ENCODE measurements at places on chromosomes 2 and 18.

DNA sequence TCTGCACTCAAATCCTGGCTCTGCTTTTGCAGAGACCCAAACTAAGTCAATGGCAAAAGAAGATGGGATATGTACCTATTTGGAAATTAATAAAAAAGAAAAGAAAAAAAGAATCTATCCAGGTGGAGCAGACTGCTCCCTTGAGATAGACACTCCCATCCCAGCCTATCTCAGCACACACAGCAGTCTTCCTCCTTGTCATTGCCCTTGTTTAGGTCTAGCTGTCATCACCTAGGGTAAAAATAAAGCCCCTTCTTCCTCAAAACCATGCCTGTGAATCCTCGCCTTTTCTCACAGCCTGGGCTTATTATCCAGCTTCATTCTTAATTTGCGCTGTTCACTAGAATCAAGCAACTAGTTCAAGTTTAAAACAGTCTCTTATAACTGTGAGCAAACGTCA lies 30.7 kb upstream of the ACSL3 start:
- no peak for DNase-seq

GRCh38 chr2:209314653-209315052 lies 109.2 kb upstream of the MAP2 start:
- no peak for DNase-seq

- DNase-seq, result no peak
These were observed 152.9 kb downstream of the PXDN start for GRCh38 chr2:1591461-1591770.

GRCh38 chr18:11747731-11748130 lies 58.7 kb downstream of the GNAL start:
- DNase-seq, result no peak

GRCh38 chr18:13913205-13913604 lies 2.1 kb downstream of the MC2R start:
- DNase-seq, result no peak

DNA sequence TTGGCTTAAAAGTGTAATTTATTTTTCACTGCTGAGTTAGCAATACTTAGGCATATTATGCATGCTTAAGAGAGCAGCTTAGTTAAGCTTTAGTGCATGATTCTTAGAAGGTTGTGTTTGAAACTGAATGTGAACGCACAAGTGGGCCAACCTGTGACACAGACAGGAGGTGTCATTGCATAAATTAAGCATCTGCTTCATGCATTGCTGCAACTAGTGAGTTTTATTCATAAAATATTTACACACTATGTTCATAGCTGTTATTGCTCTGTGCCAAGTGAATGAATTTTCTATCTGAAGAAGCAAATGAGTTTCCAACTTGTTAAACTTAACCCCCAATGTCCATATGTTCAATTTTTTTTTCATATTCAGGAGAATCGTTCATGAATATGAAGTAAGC lies 806.4 kb downstream of the GALR1 start:
- no peak for DNase-seq

DNA sequence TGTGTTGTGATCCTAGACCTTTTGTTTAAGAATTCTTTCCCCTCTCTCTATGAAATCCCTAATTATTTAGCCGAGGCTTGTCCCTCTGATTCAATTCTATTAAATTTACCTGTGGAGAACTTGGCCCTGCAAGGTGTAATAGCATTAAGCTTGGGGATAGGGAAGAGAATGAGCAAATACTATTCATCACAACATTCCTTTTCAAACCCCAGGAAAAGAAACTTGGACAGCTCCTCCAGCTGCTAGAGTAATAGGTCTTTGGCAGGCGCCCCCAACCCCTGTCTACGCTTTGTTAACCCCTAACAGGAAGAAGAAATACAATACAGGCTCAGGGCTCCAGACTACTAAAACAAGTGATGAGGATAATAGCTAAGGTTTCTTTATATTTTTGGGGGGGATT lies 957.0 kb downstream of the CPS1 start:
- DNase-seq, result no peak

DNA sequence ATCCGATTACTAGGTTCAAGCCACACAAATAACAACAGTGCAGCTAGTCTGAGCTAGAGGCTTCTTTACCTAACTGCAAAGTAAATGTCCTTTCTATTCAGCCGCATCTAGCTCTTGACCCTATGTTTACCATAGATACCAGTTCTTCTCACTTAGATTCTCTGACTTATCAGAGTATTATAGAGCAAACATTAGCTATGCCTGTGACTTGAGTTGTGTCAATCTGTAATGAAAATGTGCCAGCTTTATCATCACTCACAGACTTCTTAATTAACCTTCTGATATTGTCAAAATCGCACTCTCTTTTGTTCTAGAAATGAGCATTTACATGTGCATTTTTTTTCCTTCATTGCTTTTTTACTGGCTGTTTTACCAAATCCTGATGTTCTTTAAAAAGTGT lies 79.9 kb downstream of the BCL11A start:
- DNase-seq, result no peak

- DNase-seq, result no peak
These were observed 78.7 kb downstream of the MYCN start for GRCh38 chr2:16019060-16019480.

GRCh38 chr2:27408601-27409320 lies 630 bp downstream of the PPM1G start:
- DNase-seq, result no peak

DNA sequence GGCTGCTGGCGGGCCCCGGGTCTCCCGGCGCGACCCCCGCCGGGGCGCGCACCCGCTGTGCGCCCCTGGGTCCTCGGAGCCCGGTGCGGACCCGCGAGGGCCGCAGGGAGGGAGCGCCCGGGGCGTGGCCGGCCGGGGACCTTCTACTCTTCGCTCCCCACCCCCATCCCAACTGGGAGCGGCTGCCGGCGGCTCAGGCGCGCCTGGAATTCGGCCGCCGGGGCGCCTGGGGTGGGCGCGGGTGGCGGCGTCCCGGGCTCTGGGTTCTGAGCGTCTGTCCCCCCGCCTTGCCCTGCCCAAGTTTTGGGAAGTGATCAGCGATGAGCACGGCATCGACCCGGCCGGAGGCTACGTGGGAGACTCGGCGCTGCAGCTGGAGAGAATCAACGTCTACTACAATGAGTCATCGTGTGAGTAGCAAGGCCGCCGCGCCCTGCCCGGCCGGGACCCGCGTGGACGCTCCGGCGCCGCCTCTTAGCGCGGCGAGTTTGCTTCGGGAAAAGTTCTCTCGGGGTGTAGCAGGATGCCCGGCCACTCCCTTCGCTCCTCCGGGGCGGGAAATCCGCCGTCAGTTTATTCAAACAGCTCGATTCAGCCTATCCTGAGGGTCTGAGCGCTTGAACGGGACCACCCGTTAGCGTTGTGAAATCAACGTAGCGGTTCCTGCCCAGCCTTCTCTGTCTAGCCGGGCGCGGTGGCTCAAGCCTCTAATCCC lies 502 bp downstream of the TUBB6 start:
- peak; percentile 62 for DNase-seq

GRCh38 chr18:33469699-33470098 lies 29.2 kb upstream of the CCDC178 start:
- DNase-seq, result no peak

DNA sequence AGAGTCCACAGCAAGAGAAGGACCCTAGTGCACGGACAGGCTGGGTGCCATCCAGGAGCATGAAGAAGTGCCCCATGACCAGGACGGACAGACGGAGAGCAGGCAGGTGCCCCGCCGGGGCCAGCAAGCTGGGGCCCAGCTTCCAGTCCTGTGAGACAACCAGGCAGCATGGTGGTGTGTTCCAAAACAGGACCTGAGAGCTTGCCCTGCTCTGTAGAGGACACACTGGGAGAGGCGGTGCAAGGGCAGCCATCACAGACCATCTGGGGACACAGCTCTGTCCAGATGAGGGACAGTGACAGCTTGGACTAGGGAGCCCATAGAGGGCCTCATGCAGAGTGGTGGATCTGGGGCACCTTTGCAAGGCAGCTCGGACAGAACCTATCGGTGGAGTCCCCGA lies 279.8 kb downstream of the EIPR1 start:
- DNase-seq, result no peak

- no peak for DNase-seq
These were observed 140.0 kb upstream of the GPC1 start for GRCh38 chr2:240295256-240296103.

- DNase-seq, result no peak
These were observed 97.2 kb downstream of the AGPS start for GRCh38 chr2:177489719-177490301.

DNA sequence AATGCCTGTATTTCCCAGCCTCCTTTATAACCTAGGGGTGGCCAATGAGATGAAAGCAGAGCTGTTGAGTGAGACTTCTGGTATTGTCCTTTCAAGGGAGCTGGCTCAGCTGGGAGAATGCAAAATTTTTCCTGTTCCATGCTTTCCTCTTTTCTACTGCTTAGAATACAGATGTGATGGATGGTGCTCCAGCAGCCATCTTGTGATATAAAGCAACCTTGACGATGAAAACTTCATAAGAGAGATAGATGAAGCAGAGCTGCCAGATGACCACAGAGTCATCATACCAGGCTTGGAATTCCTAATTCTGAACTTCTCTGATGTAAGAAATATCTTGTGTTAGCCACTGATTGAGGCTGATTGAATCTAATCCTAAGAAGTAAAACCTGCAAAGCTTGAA lies 11.9 kb upstream of the INHBB start:
- no peak for DNase-seq

DNA sequence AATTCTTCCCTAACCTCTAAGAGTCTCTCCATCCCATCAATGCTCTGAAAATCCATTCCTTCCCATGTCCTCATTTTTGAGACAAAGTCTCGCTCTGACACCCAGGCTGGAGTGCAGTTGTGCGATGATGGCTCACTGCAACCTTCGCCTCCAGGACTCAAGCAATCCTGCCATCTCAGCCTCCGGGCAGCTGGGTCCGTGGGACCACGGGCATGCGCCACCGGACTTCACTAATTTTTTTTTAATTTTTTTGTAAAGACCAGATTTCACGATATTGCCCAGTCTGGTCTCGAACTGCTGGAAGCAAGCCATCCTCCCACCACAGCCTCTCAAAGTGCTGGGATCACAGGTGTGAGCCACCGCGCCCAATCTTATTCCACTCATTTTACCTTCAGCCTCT lies 1.6 kb downstream of the FEZ2 start:
- DNase-seq, result no peak

DNA sequence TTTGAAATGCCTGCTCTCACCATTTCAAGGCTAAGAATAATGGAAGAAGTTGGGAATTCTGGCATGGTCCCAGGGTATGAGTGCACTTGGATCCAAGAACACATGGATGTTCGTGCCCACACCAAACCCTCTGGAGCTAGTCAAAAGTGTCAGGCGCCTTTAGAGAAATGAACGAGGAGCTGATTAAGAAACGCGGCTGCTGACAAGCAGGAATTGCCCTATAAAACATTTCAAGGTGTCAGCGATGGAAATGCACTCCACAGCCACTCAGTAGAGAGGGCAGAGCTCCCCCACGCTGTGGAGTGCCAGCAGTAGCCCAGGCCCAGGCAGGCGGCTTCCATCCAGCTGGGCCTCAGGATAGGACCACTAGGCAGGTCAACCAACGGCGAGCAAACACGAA lies 213.7 kb downstream of the TTC32 start:
- no peak for DNase-seq

DNA sequence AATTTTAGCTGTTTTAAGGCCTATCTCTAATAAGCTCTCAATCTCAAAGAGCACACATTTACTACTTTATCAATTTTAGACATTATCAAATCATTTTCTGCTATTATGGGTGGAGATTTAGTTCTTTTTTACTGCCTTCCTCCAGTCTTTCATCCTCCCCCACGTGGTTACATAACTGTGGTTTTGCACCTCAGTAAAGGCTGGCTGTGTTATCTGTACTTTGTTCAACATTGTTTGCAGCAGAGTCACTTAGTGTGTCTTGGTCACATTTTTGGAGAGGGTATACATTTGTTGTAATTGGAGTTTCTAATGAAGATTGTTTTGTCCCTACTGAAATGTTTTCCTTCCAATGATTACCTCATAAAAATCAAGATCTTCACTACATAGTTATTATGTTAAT lies 549.6 kb upstream of the CELF4 start:
- DNase-seq, result no peak

Measured in skeletal muscle cell (primary cell).